Left colon (tissue), 2 donors: ENCODE measurements at places on chromosomes 3 and 15. TPM values are rescaled to one million over a fixed set of nuclear protein-coding genes. Genes with fewer than 3 reads are reported as not detected.

GRCh38 chr3:190694335-190695001 is 168.0 kb downstream of the GMNC start:
- DNase-seq = no peak

DNA sequence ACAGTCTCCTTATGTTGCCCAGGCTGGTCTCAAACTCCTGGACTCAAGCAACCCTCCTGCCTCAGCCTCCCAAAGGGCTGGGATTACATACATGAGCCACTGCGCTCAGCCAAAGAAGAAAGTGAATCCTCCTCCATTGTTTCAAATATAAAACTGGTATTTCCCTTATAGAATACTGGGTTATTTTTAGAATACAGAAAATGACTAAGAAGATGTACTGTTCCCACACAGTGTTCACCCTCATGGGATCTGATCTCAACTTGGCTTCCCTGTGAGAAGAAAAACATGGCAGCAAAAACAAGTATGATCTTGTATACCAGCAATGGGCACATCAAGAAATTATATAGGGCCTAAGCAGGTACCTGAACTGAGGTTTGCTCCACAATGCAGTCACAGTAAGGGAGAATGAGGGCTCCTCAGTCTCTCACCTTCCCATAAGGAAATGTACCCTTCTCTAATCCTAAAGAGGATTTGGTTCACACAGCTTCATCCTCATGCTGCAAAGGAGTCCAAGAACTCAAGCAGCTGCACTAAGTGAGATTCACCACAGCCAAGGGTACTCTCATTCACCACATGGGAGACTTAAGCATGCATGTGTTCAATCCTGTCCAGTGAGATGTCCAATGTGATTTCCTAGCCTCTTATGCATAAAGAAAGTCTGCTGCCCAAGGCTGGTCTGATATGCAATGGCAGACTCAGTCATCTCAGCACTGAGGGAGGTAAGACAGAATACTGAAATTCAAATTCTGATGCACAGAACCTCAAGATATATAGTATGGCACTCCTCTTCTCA is 25.8 kb downstream of the USP4 start:
- DNase-seq = no peak

DNA sequence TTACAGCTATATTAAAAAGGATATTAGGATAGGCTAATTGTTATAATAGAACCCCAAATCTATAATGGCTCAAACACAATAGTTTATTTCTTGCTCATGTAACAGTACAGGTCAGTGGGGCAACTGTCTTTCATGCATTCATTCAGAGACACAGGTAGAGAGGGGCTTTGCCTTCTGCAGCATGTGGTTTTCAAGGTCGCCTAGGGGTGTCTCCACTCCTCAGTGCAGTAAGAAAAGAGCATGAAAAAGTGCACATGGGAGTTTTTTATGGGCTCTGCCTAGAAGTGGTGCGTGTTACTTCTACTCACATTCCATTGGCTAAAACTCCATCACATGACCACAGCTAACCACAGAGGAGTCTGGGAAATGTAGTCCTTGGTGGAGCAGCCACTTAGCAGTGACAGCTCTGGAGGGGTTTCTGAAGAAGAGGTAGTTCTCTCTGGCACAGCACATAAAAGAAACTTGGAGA is 1.8 kb downstream of the ZBTB38 start:
- DNase-seq = no peak

DNA sequence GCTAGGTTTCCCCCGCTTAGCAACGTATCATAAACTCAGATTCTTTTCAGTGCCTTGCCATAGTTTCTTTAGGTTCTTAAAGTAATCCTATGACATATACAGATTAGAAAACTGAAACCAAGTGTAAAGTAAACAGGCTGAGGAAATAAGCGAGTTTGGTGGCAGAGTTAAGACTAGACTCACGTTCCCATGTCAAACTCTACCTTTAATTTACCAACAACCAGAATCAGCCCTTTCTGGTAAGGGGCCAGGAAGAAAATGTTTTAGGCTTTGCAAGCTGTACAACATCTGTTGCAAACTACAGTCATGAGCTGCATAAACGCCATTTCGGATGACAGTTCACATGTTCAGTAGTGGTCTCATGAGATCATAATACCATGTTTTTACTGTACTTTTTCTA is 128.0 kb upstream of the PRICKLE2 start:
- DNase-seq = no peak

DNA sequence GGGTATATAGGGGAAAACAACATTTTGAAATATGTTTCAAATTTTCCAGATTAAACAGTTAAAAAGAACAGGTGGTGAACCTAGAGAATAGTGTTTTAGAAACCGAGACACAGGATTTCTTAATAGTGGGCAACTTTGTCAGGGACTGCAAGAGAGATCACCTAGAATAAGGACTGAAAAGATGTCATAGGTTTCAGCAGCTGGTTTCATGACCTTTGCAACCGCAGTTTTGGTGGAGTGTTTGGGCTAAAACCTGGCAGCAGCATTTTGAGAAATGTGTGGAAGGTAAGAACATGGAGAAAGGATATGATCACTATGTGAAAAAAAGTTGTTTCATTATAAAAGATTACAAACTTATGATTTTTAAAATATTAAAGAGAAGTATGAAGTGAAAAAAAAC is 34.9 kb downstream of the PRKCI start:
- DNase-seq = no peak

DNA sequence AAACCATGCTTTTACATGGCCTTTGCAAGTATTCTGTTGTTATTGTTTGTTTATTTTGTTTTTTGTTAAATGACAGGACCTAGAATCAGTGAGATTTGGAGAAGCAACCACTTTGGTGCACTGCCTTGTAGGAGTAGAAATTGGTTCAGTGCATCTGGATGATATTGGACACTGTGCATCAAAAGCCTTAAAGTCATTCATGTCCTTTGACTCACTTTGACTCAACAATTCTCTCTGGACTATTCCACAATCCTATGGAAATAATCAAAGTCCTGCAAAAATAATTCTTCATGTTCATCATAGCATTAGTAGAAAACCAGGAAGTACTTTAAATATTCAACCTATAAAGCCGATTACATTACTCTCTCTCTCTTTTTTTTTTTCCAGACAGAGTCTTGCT is 224.8 kb downstream of the ABHD5 start:
- DNase-seq = no peak

DNA sequence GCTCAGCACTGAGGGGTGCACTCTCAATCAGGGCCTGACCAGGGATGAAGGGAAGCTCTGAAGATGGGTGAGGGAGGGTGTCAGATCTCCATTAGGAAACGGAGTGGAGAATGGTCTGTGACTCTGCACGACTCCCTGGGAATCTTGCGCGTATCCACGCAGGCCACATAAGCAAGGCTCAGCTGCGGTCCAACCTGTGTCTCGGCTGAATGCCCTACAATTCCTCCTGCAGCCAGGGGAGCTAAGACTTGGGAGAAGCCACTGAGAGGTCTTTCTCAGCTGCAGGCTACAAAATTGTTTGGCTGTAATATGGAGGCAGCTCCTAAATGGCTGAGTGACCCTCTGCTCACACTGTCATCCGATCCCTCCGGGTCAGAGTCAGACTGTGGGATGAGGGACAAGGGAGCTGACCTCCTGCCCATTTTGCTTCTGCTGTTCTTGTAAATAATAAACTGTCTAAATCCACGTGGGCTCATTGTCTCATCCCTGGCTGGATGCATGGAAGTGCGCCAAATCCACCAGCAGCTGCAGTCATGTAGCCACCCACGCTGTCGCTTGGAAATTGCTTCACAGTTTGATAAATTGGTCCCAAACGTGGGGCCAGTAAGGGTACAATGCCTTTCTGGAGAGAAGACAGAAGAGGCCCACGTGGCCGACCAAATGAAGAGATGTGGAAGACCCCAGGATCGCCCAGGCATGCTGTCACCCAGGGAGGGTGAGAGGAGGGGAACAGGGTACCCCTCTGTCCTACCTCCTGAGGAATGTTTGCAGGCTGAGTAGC is 30.5 kb downstream of the ALS2CL start:
- DNase-seq = peak; percentile 26

- DNase-seq = no peak
These were observed 80.3 kb downstream of the PEX5L start for GRCh38 chr3:179956416-179956830.

- DNase-seq = no peak
These were observed 49.9 kb downstream of the BTD start for GRCh38 chr3:15651396-15651795.

The FES gene
- 10.0 TPM for total RNA-seq

DNA sequence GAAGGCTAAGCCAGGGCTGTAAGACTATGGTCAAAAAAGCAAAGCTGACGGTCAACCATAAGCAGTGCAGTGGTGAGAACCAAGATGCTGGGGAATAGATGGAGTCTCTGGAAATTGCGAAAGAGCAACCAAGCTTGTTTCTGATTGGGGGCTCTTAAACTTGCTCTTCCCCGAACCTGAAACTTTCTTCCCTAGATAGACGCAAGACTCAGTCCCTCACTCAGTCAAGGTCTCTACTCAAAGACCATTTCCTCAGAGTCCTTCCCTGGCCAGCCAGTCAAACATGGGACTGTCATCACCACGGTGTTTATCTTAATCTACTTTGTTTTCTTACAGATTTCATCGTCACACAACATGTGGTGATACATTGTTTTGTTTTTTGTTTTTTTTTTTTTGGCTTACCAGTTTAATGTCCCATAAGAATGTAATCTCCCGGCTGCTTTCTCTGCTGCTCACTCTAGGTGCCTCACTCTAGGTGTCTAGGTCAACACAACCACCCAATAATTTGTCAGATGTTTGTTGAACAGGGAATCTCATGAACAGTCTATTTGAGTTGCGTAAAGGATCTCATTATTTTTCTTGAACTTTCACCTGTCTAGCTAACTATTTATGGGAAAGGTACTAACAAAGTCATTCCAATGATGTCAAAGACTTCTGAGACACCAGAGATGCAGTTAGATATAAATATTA is 495.4 kb downstream of the FOXP1 start:
- no peak for DNase-seq

DNA sequence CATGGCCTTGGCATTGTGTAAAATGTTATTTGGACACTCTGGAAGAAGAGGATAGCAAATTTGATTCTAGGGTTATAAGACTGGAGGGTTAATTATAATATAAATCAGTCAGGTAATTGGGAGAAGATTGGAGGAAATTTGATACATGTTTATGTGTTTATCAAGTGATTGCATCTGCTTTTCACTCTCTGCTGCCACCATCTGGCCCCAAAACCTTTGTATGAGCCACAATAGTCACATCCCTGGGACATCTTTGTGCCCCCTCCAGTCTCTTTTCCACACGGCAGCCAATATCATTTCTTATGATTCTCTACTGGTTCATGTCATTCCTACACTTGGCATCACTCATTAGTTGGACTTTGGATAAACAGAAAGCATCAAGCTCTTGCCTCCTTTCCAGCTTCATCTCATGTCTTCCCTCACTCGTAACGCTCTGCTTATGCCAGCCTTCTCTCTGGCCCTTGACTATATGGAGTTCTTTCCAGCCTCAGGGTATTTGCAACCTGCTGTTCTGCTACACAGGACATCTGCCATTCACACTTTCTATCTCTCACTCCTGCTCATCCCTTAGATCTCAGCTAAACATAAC is 602.3 kb upstream of the SUCLG2 start:
- no peak for DNase-seq

GRCh38 chr3:160474416-160474838 is 24.8 kb upstream of the TRIM59 start:
- DNase-seq = no peak

- no peak for DNase-seq
These were observed 75.3 kb upstream of the COL8A1 start for GRCh38 chr3:99562990-99563607.

DNA sequence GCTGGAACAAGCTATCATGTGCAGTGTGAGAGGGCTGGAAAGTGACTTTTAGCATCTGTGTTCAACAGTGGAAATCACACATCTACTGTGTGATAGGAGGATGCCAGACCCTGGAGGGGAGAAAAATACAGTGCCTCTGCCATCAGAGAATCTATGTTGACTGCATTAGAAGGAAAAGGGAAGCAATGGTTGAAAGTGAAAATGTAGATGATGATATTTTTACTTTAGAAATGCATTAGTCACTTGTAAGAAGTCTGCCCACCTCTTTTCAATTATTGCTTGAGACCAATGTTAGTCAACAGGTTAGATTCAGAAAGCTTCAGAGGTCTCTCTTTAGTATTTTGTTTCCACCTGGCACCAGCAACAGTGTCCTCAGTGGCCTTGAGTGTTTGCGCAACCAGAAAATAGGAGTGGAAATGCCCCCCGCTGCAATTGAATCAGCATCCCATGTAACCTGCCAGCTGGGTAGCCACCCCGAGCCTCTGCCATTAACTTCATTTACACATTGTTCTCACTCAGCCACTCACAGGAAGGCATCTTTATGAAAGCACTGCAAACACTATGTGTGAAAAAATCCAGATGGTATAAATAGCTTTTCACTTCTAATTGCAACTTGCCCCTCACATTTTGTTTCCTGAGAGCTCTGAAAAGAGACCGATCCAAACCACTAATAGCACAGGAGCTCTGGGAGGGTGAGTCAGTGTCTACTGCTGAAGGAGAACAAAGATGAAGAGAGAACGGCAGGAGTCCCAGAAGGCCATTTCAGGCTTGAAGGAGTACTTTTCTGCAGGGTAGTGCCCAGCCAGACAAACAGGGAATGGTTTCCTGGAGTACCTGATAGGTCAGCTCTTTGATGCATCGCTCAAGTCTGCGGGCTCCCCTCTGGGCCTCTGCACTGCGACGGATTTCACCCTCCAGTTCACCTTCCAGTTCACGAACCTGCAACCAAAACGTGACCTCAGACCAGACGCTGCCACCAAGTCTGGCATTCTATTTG is 92.1 kb downstream of the HHLA2 start:
- DNase-seq = peak; percentile 18

- DNase-seq = no peak
These were observed 25.5 kb upstream of the AKAP13 start for GRCh38 chr15:85354948-85355347.
